ENCODE measurements at places on chromosomes 6 and 20.

- DNase-seq = no peak
Measured at GRCh38 chr20:23917024-23917725, 37.6 kb upstream of the CST5 start.

DNA sequence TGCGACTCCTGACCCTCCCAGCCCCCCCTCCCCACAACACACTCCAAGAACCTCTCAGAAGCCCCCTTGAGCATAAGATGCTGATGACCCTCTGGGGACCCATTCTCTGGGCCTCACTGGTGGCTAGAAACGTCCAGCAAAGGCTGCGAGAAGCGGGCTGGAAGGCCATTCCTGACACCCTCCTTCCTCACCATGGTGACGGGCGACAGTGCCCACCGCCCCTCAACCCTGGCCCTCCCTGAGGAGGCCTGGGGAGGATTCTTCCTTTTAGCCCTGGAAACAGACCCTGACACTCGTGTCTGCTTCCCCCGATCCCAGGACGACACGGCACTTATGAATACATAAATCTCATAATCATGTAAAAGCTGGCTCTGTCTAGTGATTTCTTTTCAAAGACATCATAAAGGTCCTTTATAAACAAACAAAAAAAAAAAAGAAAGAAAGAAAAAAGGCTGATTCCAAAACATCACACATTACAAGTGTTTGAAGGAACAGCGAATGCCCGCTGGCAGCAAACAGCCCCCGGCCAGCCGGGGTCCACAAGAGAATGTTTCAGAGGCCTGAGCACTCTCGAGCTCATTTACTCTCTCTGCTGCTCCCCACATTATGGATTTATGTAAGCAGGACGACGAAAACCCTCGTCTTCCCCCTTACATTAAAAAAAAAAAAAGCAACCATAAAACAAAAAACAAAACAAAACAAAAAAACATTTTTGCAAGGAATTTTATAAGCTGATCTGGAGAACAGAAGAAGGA is 40.7 kb downstream of the PREX1 start:
- no peak for DNase-seq

- DNase-seq = no peak
Measured at GRCh38 chr6:13053006-13053461, 275.3 kb downstream of the TBC1D7 start.

DNA sequence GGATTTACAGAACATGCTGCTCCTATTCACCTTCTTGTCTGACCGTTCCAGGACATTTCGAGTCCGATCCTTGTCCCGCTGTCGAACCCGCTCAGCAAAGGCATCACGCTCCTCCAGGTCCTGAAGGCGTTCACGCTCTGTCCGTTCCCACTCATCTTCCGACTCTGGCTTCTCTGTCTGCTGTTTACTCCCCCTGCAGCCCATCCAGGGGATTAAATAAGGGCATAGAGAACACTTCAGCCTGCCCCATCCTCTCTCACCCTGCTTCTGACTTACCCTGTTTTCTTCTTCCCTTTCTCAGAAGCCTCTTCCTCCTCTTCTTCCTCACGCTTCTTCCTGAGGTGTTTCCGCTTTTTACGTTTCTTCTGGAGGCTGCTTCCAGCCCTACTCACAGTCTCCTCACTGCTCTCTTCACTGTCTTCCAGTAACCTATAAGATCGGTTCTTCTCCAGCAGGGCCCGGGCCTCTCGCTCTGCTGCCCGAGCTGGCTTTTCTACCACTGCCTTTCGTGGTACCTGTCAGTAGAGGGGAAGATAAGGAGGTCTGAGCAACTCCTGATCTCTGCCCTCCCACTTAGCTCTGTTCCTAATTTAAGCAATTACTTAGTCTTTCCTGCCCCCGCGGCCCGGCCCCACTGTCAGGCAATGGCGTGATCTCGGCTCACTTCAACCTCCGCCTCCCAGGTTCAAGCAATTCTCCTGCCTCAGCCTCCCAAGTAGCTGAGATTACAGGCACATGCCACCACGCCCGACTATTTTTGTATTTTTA is 1.9 kb downstream of the DHX16 start:
- no peak for DNase-seq

GRCh38 chr6:47084610-47085009 is 42.5 kb upstream of the ADGRF1 start:
- no peak for DNase-seq

DNA sequence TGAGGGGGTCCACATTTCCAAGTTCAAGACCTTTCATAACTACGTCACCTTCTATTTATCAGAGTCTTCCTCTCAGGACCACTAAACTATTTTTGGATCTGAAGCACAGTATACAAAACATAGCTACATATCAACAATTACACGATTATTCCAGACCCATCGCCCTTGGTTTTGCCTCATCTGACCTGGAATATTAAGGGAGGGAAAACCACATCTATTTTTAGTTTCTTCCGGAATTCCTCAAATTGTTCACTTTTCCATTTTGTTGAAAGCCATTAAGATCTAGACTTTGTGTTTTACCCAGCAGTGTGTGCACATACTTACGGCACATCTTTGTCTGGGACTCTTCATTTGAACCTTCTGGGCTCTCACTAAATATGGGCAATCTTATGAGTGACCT is 12.0 kb upstream of the ADGRF5 start:
- DNase-seq = no peak

DNA sequence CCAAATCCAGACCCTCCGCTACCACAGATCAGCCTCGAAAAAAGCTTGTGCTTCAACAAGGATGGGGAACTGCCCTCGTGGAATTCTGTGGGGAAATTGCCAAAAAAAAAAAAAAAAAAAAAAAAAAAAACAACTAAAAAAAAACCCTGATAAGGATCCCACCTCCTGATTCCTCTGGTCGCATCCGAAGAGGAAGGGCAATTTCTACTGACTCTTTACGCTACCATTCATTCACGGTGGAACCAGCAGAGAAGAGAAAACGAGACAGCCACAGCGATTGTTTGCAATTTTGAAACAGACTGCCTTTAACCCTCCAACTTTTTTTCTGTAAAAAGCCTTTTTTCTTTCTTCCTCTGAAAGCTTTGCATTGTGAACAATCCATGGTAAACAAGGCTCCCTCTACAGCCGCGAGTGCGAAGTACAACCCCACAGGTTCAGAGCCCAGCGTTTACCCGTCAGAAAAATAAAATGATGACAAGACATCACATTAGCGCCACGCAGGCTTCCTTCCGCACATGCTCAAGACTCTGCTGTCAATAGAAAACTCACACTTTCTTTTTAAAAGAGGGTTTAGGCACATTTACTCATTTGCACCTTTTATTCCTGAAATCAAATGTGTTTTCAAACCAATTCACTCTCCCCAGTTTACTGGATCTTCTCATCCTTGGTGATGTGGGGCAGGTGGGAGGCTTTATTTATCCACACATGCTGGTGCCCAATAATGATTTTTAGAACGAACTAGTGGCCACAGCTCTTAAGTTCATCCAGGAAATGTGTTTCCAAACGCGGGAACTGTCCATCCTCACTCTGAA is 100.0 kb downstream of the NOL4L start:
- peak; percentile 77 for DNase-seq

DNA sequence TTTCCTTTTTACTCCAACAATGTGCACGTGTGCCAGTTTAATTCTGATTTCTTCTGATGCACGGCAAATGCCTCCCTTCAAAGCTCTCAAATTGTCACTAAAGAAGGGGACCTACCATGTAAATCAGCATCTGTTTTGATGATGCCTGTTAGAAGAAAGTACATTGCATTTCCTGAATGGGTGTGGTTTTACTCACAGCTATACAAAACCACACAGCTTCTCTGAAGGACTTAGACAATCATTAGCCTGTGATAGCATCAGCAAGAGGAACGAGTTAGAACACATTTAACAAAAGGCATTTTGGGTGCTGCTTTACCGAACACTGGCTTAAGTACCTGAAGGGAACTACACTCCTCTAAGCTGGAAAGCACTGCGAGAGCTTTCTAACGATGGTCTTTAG is 109.4 kb downstream of the ATXN1 start:
- DNase-seq = no peak

DNA sequence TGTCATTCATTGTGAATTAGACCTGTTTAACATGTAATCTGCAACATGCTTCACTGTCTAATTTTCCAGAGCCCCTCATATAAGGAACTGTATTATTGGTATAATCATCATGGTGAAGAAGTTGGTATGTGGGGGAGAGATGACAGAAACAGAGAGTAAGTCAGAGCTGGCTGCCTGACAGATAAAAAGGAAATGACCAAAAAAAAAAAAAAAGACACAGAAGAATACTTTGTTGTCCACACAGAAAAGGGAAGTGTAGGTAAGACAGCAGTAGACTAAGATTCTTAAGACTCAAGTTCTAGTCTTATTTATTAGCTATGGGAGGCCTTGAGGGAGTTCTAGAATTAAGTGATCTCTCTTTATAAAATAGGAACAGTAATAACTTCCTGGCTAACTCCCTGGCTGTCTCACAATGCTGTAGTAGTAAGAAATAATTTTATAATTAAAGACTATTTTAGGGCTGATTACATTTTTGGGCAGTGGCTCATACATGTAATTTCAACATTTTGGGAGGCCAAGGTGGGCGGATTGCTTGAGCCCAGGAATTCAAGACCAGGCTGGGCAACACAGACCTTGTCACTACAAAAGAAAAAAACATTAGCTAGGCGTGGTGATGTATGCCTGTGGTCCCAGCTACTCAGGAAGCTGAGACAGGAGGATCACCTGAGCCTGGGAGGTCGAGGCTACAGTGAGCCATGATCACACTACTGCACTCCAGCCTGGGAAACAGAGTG is 102.5 kb downstream of the PRL start:
- no peak for DNase-seq

GRCh38 chr6:43455531-43456428 is at the start of gene DLK2:
TSS of gene DLK2 (minus strand) at chr6:43455548. CDS start at chr6:43454825, 723 bp downstream.
- DNase-seq = peak; percentile 53

- no peak for DNase-seq
Measured at GRCh38 chr6:166162599-166163342, 4.9 kb downstream of the TBXT start.

GRCh38 chr6:148720406-148720805 is 26.4 kb upstream of the UST start:
- no peak for DNase-seq

DNA sequence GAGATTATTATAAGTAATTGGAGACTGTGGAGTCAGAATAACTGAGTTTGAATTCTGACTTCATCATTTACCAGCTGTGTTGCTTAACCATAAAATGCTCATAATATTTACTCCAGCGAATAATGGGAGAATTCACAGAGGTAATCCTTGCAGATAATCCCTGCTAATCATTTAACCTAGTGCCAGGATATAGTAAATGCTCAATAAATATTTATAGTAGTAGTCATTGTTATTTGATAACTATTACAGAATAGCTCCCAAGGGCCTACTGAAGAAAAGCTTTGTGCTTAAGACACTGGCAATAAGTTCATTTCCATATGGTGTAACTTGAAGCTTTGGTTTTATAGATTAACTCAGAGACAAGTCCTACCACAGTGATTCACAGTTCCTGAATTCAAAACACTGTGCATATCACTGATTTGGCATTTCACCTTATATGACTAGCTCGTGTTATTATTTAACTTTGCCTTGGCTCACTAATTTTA is 208.8 kb upstream of the PLCB4 start:
- DNase-seq = no peak

DNA sequence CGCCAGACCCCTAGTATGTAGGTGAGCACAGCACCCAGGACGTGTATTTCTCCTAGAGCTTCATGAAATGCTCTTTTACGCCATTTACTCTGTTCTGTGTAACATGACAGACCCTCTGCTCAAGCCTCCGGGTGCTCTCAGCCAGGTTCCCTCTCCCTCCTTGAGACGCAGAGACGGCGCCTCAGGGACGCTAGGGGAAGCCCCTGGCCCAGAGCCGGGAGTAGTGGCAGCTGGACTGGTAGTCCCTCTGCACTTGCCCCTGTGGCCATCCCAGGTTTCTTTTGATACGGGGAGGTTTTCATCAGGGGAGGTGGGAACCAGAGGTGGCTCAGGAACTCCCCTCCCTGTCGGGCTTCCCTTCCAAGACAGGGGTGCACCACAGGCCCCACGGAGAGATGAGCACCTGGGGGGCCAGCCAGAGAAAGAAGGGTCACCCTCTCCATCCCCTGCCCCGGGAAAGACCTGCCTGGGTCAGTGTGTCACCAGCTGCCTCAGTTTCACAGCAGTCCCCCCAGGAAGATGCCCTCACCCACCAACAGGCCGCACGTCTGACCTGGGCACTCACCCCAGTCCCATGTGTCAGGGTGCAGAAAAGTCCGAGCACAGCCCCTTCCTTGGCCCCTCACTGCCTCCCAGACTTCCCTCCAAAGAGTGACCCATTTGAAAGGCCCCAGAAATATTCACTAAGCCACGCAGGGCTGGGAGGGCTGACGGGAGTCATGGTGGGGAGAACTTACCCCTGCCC is 58.1 kb upstream of the AFDN start:
- no peak for DNase-seq

DNA sequence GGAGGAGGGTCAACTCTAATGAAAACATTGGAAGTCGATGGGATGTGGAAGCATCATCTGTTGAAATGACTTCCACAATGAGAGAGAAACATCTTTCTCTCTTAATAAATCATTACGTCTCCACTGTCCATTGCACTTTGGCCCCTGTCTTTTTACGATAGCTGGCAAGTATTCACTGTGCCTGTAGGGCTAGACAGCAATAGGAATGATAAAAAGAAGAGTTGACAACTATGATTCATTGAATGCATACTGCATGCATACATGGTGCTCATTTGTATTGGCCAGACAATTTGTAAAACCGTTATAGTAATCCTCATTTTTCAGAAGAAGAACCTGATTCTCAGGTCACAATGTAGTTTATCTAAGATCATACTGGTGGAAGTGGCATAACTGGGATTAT is 220.3 kb downstream of the KCNQ5 start:
- DNase-seq = no peak

All from NCI-H345 (cell line).